Jurkat, Clone E6-1 (cell line): ENCODE measurements at places on chromosomes 16 and 17.

GRCh38 chr16:73794994-73795393 is 501.6 kb upstream of the PSMD7 start:
- DNase-seq: no peak

DNA sequence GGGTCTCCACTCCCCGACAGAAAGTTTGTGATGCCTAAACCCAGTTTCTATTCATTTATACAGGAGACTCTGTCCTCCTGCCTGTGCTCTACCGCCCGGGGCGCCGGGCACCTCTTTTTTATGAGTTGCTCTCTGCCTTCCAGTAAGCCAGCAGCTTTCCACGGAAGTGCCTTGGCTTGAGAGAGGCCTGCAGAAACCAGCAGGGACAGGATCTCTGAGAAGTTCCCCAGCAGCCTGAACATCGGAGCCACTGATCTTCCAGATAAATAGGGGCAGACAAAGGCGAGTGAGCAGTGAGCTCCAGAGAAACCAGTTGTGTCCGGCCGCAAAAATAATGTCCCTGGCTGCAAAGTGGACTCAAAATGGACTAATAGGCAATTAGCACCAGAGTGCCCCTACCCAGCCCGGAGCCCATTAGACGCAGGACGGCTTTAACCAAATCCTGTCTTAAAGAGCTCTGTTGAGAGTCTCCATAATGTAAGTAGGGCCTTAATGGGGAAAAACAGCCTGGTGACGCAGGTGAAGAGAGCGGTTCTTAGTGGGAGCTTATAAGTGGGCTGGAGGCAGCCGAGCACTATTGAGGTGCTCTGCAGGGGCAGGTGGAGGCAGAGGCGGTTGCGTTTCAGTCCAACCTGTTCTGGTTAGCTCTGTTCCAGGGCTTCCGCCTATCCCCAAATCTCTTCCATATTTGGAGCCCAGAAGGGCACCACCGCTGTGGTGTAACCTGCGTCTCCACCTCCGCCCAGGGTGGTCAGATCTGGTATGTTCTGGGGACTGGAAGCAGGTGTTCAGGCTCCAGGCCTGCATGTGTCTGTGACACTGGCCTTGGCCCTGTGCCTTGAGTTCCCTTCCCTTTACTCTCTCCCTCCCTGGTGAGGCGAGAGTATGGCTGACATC is 74.1 kb downstream of the NT5M start:
- no peak for DNase-seq

DNA sequence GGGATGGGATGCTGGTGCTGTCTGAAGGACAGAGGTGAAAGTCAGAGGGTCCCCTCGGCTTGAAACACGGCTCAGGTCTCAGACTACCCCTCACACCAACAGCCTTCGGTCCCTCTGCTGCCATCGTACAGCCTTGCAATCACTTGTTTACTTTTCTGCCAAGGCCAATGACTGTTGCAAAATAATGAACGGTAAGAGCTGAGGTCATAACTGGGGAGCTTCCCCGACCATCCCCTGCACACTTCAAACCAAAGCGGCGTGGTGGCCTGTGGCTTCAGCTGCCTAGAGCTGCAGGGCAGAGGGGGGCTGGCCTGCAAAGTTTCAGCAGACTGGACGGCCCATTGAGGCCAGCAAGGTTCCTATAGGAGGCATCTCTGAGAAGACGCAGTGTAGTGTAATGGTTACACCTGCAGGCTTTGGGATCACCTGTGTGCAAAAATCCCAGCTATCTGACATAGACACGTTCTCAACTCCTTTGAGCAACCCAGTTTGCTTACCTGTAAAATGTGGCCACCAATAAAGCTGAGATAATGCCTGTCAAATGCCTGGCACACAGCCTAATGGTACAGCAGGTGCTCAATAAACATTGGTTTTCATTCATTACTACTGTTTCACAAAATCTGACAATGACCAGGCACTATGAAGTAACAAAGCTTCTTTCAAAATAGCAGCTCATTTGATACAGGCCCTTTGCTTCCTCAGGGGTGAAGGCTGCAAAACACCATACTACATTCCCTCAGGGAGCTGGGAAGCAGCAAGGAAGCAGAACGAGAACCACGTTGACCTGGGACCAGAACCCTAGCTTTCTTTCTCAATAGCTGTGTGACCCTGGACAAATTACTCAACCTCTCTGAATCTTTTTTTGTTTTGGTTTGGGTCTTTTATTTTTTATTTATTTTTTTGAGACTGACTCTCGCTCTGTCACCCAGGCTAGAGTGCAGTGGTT is 5.0 kb downstream of the PAM16 start:
- DNase-seq: no peak

- no peak for DNase-seq
These were observed 3.5 kb downstream of the KCNJ16 start for GRCh38 chr17:70078549-70078948.

DNA sequence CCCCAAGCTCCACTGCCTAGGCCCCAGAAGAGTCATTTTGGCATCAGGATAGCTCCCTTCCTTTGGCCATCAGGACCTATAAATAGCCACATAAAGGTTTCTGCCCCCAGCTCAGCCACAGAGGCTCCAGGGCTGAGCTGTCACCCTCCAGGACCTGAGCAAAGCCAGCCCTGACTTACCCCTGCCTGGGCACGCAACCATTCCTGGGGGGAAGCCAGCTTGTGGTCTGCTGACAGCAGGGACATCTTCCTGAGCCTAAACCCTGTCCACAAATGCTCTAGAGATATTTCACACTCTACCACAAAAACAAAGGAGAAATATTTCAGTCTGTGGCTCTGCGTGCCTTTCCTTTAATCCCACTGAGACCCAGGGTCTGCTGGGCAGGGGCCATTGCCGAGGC is 123.7 kb upstream of the CCL2 start:
- no peak for DNase-seq

DNA sequence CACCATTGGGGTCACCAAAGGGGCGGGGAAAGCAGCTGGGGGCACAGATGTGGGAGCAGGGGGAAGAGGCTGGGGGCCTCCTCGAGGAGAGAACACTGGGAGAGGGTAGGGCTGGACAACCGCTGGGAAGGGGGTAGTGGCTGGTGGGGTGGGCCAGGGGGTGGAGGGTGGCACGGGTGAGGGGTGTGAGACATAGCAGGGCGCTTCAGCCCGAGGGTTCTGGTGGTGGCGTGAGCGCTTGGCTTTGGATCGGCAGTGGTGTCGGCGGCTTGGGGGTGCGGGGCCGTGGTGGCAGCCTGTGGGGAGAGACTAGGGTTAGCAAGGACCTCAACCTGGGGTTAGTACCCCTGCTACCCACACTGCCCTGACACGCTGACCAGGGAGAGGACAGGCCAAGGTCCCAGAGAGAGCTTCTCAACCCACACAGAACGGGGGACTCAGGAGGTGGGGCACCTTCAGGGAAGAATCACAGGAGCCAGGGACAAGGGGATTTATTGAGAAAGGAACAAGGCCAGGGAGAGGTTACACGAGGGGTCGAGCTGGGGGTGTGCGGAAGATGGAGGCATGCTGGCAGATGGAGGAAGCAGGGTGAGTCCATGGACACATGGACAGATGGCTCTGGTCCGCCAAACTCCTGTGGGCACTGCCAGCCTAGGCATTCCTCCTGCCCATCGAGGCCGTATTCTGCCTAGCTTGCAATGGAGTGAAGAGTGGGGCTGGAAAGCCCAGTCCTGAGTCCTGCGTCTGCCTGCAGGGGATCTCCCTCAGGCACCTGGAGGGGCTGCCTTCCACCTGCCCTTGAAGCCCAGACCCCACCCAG is 8.4 kb downstream of the PER1 start:
- DNase-seq: no peak

GRCh38 chr17:77846531-77847085 is 111.9 kb upstream of the TNRC6C start:
- DNase-seq: peak; percentile 94

DNA sequence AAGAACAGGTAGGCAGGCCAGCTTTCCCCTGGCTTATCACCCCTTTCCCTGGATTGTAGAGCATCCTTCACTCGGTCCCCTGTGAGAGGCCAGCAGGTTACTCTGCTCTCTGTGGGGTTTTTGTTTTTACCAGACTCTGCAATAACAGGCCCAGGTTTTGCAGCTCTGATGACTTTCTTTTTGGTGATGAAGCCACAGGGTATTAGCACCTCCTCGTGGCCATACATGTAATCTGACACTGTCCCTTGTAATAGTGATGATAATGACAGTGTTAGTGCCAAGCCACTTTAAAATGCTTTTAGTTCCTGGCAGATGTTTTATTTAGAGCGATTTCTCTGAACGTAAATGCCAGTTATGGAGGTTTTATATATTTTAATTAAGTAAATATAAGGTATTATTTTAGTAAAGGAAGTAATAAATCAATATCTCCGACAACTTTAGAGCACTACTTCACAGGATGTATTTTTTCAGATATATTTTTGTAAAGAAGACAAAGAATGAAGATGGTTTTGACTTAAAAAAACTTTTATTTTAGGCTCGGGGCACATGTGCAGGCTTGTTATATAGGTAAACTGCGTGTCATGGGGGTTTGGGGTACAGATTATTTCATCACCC is 38.0 kb upstream of the CPHXL start:
- peak; percentile 66 for DNase-seq

DNA sequence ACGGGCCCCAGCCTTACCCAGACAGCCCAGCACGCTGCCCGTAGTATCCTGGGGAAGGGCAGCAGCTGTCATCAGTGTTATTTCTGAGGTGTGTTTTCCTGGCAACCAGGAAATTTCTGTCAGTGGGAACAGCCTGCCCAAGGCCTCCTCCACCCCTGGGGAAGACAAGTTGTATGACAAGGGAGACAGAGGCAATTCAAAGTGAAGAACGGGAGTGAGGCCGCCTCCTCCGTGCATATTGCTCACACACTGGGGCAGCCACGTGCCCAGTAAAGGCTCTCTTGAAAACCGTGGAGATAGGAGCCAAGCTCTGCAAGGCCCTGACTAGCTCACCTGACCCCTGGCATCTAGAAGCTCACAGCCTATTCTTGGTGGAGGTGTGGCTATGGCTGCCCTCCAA is 57.6 kb downstream of the RAI1 start:
- DNase-seq: no peak

GRCh38 chr16:57951204-57951960 is 19.5 kb downstream of the CNGB1 start:
- no peak for DNase-seq

DNA sequence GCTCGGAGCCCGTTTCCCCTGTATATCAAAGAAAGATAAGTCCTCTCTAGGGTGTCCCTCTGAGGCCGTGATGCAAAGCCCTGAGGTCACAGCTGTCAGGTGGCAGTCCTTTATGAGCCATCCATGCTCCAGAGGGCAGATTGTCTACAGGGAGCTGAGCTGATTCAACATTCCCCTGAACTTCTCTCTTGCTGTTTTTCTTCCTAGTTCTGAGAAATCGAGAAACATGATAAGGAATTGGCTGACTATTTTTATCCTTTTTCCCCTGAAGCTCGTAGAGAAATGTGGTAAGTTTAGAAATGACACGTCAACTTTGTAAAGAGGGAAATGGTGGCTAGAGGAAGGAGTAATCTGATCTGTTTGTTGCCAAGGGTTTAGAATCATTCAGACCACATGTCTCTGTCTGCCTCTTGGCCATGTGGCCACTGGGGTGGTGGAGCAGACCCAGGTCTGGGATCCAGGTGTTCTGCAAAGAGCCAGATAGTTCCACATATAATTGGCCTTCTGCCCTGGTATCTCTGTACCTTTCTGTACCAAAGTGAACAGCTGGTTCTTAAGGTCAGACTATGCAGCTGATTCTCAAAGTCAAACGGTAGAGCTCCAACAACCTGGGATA is 3.5 kb downstream of the CTNS start:
- no peak for DNase-seq

DNA sequence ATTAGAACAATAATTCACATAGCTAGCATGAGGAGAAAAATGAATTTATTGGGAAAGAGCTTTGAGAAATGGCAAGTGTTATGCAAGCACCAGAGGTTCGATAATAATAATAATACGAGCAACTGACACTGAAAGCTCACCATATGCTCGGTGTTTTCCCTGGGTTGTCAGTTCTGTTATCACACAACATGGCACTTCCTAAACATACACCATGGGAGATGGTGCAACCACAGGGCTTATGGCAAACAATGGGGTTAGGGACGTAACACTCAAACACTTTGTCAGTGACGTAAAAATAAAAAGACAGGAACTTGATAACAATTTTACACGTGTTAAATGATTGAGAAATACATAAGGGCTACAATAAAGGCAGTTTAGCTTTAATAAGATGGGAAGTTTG is 23.7 kb downstream of the OR1D5 start:
- no peak for DNase-seq

DNA sequence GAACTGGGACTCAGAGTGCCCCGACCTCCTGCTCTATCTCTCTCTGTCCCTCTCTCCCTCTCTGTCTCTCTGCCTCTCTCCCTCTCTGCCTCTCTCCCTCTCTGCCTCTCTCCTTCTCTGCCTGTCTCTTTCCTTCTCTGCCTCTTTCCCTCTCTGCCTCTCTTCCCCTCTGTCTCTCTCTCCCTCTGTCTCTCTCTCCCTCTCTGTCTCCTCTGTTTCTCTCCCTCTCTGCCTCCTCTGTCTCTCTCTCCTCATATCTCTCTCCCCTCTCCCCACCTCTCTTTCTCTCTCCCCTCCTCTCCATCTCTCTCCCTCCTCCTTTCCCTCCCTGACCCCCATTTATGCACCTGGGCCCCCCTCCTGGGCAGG is 32.7 kb downstream of the TNFRSF13B start:
- no peak for DNase-seq

DNA sequence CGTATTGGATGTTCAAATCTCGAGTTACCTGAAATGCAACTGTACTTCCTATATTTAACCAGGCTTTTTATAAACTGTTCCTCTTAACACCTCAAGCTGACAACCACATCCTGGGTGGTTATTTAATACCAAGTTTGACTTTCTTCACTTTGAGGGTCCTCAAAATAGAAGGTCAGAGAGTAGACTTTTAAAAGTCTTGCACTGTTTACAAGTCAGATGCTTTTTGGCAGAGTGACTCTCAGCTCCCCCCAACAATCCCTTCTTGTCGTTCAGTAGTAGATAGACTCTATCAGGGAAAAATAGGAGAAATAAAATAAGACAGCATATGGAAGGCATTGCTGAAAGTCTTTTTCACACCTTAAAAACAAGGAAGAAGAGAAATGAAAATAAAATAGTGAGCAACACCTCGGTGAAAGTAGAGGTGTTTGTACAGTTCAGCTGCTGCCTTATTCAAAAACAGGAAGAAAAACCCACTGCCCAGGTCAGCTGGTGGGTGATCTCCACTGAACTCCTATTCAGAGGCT is 650.4 kb downstream of the WWOX start:
- peak; percentile 33 for DNase-seq

- no peak for DNase-seq
These were observed 38.8 kb downstream of the TMC6 start for GRCh38 chr17:78089576-78090281.

DNA sequence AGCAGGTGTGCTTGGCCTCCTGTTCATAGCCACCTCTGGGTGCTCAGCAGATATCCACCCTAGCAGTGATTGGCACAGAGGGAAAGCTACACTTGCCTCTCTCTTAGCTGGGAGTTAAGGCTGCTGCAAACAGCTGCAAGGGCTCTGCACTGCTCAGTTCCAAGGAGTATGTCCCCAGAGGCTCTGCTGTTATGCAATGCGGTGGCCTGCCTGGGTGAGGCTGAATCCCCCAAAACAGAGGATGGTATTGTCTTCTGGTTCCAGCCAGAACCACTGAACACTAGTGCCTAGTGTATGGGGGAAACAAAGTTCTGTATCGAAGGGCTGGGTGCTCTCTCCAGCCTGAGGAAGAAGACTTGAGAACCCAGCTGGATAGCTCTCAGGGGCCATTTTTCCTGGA is 16.8 kb downstream of the TMEM94 start:
- DNase-seq: no peak

GRCh38 chr16:10552998-10553491 is 27.4 kb downstream of the EMP2 start:
- DNase-seq: no peak

- DNase-seq: no peak
These were observed 4.9 kb downstream of the CHD9 start for GRCh38 chr16:53059672-53060071.
